ENCODE measurements at places on chromosomes 1 and 21. TPM values are rescaled to one million over a fixed set of nuclear protein-coding genes. Genes with fewer than 3 reads are reported as not detected.
A peak's percentile ranks its signal among the peaks of the same experiment; 100 is the strongest.

CTBS gene
- total RNA-seq: 28.3 TPM

ASCL5 gene
- total RNA-seq: 0.85 TPM

SMIM1 gene
- total RNA-seq: 3.5 TPM

TMEM63A gene
- 93.9 TPM for total RNA-seq

DNA sequence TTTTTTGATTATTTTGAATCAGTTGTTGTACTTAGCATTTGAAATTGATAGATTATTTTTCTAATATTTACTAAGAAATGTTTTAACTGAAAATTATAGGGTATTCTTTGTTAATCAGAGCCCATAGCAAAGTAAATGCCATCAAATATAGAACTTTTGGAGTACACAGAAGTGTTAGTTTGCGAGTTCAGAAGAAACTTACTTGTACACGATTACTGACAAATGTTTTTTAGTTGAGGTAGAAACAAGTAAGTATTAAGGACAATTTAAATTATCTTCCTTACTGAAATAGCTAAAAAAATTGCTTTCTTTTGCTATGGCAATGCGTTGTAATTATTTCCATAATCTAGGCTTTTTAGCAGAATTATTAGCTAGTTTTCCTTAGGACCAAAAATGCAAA, 692.2 kb downstream of the USP25 start:
- no peak for DNase-seq

GRCh38 chr1:61337037-61337436, 254.7 kb downstream of the NFIA start:
- DNase-seq: no peak

DNA sequence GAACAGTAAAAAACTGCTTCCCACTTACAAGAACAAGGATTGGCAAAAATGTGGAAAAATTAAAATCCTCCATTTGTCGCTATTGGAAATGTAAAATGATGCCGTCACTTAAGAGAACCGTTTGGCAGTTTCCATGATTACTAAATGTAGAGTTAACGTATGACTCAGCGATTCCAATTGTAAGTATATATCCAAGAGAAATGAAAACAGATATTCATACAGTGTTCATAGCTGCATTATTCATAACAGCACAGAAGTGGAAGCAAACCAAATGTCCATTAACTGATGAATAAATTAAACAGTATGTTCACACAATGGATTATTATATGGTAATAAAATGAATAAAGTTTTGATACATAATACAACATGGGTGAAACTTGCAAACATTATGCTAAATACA, 971.0 kb downstream of the AMY1C start:
- DNase-seq: no peak

DNA sequence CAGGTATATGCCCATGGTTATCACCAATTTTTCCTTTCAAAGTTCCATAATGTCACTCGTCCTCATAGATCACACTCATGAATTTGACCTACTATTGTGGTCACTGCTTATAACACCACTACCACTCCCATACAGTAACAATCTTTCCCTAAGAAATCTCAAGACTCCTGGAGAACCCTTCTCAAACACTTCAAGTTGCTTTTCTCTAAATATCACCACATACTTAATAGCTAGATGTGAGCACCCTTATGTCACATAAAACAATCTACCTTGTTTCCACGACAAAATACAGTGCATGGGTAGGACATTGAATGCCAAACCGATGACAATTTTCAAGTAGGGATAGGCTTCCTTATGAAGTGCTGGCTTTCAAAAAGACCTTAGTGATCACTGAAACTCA, 104.5 kb downstream of the LRRC53 start:
- DNase-seq: no peak

DNA sequence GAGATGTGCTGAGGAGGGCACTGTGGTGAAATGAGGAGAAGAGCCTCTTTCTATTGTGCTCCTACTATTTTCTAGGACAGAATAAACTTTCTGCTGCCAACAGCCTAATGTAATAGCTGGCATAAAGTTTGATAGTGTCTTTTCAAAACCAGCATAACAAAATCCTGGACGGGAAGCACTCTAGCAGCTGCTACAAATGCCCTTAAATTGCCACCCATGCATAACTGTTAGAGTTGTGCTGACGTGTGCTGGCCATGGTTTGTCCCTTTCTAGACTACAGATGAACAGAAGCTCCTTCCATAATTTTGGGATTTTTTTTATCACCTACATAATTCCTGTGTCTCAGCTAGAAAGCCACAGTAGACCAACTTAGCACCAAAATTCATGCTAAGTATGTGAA, 88.5 kb upstream of the DEPDC1 start:
- DNase-seq: no peak

DNA sequence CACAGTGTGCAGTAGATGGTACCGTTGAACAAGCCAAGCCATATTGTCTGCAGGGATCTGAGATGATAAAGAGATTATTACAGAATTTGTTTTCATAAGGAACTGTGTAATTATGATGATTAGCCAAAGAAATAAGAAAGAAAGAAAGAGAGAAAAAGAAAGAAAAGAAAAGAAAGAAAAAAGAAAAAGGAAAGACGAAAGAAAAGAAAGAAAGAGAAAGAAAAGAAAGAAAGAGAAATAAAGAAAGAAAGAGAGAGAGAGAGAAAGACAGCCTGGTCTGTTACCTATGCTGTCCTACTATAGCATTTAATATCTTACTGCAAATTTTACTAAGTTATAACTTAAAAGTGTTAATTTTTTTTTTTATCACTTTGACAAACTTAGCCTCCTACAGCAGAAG, 43.6 kb downstream of the KCNK1 start:
- DNase-seq: no peak

DNA sequence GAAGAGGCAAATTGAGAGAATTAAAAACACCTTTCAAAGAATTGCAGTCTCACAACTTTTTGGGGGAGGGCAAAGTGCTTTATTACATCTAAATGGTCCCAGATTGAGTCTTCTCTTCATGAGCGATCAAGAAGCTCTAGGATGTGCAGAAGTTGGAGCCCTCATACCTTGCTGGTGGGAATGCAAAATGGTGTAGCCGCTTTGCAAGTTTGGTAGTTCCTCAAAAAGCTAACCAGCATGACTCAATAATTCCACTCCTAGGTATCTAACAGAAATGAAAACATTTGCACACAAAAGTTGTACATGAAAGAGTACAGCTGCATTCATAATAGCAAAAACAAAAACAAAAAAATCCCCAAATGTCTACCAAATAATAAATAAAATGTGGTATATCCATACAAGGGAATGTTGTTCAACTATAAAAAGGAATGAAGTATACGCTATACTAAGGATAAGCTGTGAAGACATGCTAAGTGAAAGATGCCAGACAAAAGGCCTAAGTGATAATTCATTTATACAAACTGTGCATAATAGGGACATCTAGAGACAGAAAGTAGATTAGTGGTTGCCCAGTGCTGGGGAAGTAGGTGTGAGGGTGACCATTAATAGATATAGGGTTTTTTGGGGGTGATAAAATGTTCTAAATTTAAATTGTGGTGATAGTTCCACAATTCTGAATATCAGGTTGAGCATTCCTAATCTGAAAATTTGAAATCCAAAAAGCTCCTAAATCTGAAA, 55.2 kb downstream of the SELENOF start:
- DNase-seq: no peak

- DNase-seq: no peak
Observed at GRCh38 chr1:219837274-219837993, 90.9 kb downstream of the SLC30A10 start.

GRCh38 chr1:153945795-153946621, 510 bp downstream of the DENND4B start:
- DNase-seq: peak; percentile 99

DNA sequence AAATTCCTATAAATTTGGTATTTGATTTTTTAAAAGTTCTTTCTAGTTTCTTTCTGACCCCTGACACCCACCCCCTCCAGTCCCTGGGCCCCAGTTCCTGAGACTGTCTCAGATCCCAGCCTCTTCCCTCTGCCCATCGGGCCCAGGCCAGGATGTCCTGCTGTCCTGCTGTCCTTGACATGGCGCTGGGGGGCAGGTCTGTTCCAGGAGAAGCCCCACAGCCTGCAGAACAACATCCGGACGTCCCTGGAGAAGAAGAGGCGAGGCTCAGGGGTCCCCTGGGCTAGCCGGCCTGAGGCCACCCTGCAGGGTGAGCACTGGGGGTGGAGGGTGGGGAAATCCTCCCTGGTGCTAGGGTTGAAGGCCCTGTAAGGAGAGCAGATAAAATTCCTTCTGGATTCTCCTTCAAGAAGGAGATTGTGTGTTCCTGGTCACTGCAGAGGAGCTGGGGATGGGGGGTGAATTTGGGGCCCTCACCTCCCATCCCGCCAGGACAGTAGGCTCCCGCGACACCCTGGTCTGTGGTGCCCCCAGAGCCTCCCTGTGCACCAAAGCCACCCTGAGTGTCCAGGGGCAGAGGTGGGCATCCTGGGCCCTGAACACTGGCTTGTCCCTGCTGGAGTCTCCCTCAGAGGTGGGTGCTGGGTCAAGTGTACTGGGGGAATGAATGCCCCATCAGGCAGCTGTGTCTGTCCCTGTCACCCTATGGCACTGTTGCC, 45.0 kb downstream of the DISP3 start:
- DNase-seq: peak; percentile 74

- peak; percentile 54 for DNase-seq
Observed at GRCh38 chr1:3642919-3643675, 6.8 kb downstream of the WRAP73 start.

DNA sequence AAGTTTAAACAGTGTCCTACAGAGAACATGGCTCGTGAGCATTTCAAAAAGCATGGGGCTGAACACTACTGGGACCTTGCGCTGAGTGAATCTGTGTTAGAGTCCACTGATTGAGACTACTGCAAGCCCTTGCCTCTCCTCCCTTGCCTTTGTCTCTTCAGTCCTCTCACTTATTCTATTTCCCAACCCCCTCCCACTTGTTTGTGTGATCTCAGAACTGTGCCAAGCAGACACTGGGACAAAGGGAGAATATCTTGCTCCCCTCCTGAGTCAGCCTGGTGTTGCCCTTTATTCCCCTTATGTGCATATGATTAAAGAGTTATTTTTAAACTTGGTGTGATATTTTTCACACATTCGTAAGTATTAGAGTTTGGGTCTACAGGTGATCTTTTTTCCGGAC, 11.1 kb upstream of the RPRD2 start:
- DNase-seq: no peak

- no peak for DNase-seq
Observed at GRCh38 chr1:148328884-148329283, 154.2 kb downstream of the PPIAL4G start.

- DNase-seq: no peak
Observed at GRCh38 chr1:113123737-113124136, 50.7 kb downstream of the LRIG2 start.

DNA sequence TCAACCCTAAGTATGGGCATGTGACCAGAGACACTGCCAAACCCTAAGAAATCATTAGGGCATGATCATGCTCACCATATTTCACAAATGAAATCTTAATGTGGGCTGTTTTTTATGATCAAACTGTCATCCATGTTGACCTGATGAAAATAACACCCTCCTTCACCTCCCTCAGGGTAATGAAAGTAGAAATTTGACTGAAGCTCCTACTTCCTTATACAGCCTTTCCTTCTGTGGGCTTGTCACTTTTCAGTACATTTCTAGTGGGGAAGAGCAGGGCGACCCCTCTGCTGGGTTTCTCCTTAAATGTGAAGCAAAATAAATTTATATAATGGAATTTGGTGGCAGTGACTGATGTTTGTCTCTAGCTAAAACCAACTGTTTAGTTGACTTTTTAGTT, 25.9 kb downstream of the IVNS1ABP start:
- DNase-seq: no peak
